ENCODE measurements at places on chromosomes 12 and 14. TPM values are rescaled to one million over a fixed set of nuclear protein-coding genes. Genes with fewer than 3 reads are reported as not detected.

The RND1 gene
- total RNA-seq = 0.19 TPM

DNA sequence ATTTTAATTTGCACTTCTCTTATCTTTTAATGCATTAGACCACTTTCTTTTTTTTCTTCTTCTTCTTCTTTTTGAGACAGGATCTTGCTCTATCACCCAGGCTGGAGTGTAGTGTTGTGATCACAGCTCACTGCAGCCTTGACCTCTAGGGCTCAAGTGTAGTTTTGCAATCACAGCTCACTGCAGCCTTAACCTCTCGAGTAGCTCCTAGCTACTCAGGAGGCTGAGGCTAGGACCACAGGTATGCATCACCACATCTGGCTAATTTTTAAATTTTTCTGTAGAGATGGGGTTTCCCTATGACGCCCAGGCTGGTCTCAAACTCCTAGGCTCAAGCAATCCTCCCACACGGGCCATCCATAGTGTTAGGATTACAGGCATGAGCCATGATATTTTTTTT is 12.7 kb downstream of the TMED8 start:
- H3K27ac ChIP-seq = no peak overlapping the region
- no peaks in the 10 kb centered on the region for H3K36me3 ChIP-seq
- no peak overlapping the region for H3K4me3 ChIP-seq
- no peak for DNase-seq
- no peaks in the 10 kb centered on the region for H3K4me1 ChIP-seq

GRCh38 chr12:64894827-64895475 is 70.5 kb downstream of the TBC1D30 start:
- H3K27me3 ChIP-seq = no peaks in the 10 kb centered on the region
- no peaks in the 10 kb centered on the region for H3K4me1 ChIP-seq
- H3K27ac ChIP-seq = no peak overlapping the region
- no peak for DNase-seq
- H3K36me3 ChIP-seq = no peaks in the 10 kb centered on the region
- H3K4me3 ChIP-seq = no peak overlapping the region

- H3K4me1 ChIP-seq = no peaks in the 10 kb centered on the region
- no peak for DNase-seq
- H3K27ac ChIP-seq = no peak overlapping the region
- no peak overlapping the region for H3K4me3 ChIP-seq
- H3K36me3 ChIP-seq = no peaks in the 10 kb centered on the region
Measured at GRCh38 chr14:27253966-27254365, 656.1 kb upstream of the NOVA1 start.

The TMPRSS12 gene
- not detected for total RNA-seq

GRCh38 chr14:105536051-105536450 is 9.7 kb downstream of the TMEM121 start:
- DNase-seq = no peak
- no peak overlapping the region for H3K27ac ChIP-seq
- H3K4me3 ChIP-seq = no peak overlapping the region
- no peaks in the 10 kb centered on the region for H3K36me3 ChIP-seq
- peaks cover 43% of the 10 kb centered on the region for H3K27me3 ChIP-seq

The RESF1 gene
- 14.0 TPM for total RNA-seq

- no peak for DNase-seq
- peaks cover 11% of the 10 kb centered on the region for H3K4me1 ChIP-seq
- H3K27ac ChIP-seq = no peak overlapping the region
- H3K36me3 ChIP-seq = no peaks in the 10 kb centered on the region
- H3K4me3 ChIP-seq = no peak overlapping the region
- H3K27me3 ChIP-seq = no peaks in the 10 kb centered on the region
Measured at GRCh38 chr12:116524964-116525379, 34.2 kb upstream of the MAP1LC3B2 start.

- H3K4me1 ChIP-seq = no peaks in the 10 kb centered on the region
- no peak overlapping the region for H3K27ac ChIP-seq
- H3K4me3 ChIP-seq = no peak overlapping the region
- no peaks in the 10 kb centered on the region for H3K36me3 ChIP-seq
- no peaks in the 10 kb centered on the region for H3K27me3 ChIP-seq
- no peak for DNase-seq
Measured at GRCh38 chr12:116284396-116284795, 6.9 kb upstream of the MED13L start.

The ACVRL1 gene
- 25.4 TPM for total RNA-seq

Measured in psoas muscle (tissue), 8 donors.